ENCODE measurements at places on chromosomes 13 and 19.
A peak's percentile ranks its signal among the peaks of the same experiment; 100 is the strongest.

- no peak for DNase-seq
Measured at GRCh38 chr13:69619651-69620050, 488.0 kb upstream of the ATXN8OS start.

DNA sequence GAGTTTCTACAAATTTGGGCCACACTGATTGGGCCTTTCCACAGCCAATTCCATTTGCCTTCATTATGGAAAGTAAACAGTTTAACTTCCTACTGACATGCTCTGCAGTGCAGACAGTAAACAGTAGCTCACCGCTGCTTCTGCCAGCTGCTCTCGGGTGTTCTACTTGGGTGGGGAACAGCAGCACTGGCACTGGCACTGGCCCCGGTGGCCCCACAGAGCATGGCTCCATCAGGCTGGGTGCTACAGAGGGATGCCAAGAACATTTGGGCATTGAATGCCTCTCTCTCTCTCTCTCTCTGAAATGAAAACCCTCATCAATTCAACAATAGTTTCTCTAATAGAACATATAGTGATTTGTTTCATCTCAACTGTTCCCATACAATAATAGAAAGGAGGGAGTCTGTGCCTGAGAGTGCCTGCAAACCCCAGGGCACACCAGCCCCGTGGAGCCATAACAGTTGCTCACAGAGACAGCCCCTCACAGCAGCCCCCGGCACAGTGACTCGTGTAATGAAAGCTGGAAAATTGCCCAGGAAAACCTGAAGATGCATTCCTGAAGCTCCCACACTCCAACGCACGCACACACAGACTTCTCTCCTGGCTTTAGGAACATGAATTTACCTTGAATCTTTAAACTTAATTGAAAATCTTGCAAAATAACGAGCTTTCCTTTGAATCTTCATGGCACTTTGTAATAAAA, 38.2 kb upstream of the GJB6 start:
- DNase-seq = no peak

- no peak for DNase-seq
Measured at GRCh38 chr13:35791184-35791851, 314.8 kb upstream of the MAB21L1 start.

GRCh38 chr13:85603735-85604134, 195.5 kb downstream of the SLITRK6 start:
- no peak for DNase-seq

GRCh38 chr19:9793071-9793591, 24.6 kb upstream of the ZNF846 start:
- no peak for DNase-seq

- no peak for DNase-seq
Measured at GRCh38 chr19:48194041-48194843, 23.8 kb downstream of the ZSWIM9 start.

GRCh38 chr13:109781384-109782065, 4.9 kb downstream of the IRS2 start:
- DNase-seq = no peak

DNA sequence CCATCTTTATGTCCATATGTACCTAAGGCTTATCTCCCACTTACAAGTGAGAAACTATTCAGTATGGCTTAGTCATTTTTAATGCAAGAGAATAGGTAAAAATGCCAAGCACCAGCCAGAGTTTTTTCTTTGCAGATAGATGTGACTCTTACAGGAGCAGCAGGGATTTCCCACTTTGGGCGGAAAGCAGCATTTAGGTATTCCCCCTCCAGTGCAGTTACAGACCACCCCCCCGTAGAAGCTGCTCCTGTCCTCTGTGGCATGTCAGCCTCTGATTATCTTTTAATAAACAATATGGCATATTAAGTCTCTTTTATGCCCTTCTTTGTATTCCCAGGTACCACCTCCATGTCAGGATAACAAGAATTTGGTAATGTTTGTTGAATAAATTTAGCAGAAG, 24.7 kb upstream of the USPL1 start:
- no peak for DNase-seq

DNA sequence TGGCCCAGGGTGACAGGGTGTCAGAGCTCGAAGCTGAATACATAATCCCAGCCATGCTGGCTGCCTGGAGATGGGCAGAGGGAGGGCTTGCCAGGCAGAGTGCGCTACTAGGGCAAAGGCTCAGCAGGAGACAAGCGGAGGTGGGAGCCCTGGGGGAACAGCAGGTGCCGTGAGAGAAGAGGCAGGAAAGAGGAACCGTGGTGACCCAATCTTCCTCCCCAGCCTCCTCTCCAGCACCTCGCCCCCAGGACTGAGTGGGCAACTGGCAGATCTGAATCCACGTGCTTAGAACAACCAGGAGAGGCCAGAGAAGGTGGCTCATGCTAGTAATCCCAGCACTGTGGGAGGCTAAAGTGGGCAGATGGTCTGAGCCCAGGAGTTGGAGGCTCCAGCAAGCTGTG, 11.0 kb upstream of the CCL25 start:
- DNase-seq = no peak

DNA sequence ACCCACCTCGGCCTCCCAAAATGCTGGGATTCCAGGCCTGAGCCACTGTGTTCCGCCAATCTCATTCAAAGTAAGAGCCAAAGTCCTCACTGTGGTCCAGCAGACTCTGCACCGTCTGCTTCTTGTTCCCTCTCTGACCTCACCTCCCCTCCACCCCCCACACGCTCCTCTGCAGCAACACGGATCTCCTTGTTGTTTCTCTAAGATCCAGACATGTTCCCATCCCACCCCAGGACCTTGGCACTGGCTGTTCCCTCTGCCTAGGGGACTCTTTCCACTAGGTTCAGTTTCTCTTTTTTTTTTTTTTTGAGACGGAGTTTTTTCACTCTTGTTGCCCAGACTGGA, 38.4 kb downstream of the LTBP4 start:
- no peak for DNase-seq

DNA sequence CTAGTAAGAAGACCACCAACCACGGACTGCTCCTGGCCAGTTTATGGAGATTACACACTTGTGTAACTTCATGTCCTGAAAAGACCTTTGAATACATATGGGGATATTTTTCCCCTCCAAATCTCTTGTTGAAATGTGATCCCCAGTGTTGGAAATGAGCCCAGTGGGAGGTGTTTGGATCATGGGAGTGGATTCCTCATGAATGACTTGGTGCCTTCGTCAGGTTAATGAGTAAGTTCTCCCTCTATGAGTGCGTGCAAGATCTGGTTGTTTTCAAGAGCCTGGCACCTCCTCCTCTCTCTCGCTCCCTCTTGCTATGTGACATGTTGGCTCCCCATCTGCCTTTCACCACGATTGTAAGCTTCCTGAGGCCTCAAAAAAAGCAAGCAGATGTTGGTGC, 769.0 kb upstream of the SLITRK1 start:
- DNase-seq = no peak

GRCh38 chr19:42569193-42569592, 25.5 kb downstream of the CEACAM8 start:
- no peak for DNase-seq

DNA sequence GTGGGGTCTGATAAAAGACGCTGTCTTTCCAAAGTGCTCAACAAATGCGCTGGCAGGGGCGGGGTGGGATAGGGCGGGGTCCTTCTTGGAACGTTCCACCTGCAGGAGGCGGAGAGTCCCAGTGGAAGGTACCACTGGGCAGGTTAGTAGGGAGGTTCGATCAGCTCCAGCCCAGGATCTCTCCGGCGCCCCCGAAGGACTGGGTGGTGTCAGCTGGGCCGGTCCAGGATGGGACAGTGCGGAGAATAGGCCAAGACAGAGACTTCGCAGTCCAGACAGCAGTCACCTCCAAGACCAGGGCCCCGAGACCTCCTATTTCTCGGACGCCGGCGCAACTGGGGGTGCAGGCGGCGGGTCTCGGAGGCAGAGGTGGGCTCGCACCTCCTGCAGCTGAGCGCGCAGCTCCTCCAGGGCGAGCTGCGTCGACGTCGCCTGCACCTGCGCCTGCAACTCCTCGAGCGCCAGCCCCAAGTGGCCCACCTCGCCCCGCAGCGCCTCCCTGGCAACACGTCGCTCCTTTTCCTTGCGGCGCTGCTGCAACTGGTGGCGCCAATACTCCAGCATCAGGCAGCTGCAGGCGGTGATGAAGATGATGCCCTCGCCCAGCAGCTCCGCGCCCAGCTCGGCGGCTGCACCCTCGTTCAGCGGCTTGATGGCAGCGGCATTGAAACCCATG, 21.6 kb downstream of the VASP start:
- DNase-seq = peak; percentile 64

DNA sequence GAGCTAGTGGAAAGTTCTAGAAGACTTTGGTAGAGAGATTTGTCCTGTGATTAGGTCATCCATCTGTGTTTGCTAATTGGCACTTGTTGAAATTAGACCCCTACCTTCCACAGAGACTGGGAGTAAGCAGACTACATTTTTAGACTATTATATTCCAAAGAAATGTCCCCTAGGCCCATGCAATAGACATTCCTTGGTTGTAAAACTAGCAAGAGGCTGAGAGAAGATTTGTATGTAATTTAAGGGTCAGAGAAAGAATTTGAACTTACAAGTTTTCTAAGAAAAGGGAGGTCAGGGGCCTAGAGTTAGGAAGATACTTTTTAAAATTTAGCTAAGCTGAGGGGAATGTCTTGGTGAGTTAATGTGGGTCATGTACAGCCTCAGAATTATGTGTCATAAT, 470.7 kb upstream of the SLITRK1 start:
- DNase-seq = no peak

GRCh38 chr19:32971012-32971595, 654 bp downstream of the CEP89 start:
- no peak for DNase-seq

GRCh38 chr19:35514282-35514809, 897 bp upstream of the DMKN start:
- no peak for DNase-seq

- no peak for DNase-seq
Measured at GRCh38 chr13:74476365-74476764, 342.2 kb upstream of the KLF12 start.

- DNase-seq = no peak
Measured at GRCh38 chr19:51781999-51782398, 13.0 kb upstream of the FPR3 start.

DNA sequence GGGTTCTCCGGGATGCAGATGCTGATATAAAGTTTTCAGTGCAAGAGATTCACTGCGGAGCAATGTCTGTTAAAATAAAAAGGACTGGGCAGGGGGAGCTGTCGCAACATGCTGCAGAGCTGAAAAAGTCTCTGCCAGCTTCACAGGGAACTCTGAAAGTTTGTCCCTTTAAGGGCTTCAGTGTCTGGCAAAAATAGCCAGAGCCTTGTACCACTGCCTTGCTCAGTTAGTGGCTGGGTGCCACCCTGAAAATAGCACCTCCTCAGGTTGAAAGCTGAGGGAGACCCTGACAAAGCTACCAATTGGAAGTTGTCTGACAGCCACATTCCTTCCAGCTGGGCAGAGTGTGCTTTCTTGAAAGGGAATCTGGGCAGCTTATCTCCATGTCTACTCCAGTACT, 3.0 kb upstream of the NDFIP2 start:
- no peak for DNase-seq

DNA sequence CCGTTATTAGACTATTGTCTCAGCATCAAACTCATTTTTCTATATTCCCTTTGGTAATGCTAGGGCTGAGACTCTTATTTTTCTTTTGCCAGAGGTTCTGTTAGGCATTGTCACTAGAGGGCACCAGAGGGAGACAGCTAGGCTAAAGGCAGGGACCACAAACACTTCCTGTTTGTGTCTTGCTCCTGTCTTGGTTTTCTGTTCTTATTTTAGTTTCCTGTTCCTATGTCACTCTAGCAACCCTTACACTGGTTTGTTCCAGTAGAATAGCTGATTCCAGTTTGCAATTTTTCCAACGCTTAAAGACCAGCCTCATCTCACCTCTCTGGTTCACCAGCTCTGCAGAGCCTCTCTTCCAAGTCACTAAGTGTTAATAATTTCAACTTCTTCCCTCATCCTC, 772.0 kb downstream of the DIAPH3 start:
- peak; percentile 6 for DNase-seq

DNA sequence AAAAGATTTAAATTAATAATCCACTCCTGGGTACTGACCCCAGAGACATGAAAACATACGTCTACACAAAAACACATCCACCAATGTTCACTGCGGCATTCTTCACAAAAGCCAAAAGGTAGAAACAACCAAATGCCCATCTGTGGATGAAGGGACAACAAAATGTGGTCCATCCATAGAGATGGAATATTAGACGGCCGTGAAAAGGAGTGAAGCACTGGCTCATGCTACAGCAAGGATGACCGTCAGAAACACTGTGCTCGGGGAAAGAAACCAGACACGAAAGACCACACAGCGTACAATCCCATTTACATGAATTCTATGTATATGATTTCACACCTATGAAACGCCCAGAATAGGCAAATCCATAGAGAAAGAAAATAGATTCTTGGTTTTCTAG, 6.1 kb downstream of the RDH13 start:
- no peak for DNase-seq

DNA sequence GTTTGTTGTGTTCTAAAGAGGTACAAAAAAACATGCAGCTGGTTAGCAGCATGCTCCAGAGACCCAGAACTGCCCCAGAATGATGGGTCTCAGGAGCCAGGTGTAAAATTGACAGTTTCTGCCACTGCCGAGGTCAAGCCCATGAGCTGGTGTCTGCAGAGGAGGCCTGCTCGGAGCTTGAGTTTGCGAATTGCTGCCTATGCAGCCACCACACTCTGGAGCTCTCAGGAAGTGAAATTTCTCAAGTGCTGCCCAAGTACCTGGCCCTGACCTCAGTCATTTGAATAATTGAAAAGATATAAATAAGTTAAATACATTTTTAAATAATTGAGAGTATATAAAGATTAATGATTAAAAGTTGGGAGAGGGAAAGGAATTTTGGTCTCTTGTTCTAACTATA, 66.4 kb downstream of the ZAR1L start:
- no peak for DNase-seq

- DNase-seq = peak; percentile 14
Measured at GRCh38 chr19:33797802-33798671, 1.4 kb downstream of the KCTD15 start.

GRCh38 chr19:54790711-54791110, 12.7 kb upstream of the KIR2DL4 start:
- DNase-seq = no peak

DNA sequence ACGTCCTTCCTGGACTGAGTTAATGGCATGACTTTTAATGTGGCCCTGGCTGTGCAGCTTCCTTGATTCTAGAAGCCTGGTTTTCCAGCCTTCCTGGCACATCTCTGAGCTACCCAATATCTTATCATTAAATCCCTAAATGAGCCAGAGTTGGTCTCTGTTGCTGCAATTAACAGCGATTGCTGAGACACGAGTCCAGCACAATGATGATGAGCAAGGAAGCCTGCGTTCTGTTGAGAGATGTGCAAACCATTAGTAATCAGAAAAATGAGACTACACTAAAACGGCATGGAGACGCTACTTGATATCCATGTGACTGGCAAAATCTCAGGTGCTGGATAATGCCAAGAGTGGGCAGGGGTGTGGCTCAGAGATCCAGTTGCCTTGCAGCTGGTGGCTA, 26.2 kb downstream of the GPR42 start:
- no peak for DNase-seq

Measured in nucleus accumbens (tissue), 56 donors.